ENCODE measurements at places on chromosomes 6 and 20. TPM values are rescaled to one million over a fixed set of nuclear protein-coding genes. Genes with fewer than 3 reads are reported as not detected.

HM13 gene
- 167 TPM for total RNA-seq

GFRA4 gene
- total RNA-seq, result not detected

RNGTT gene
- 20.7 TPM for total RNA-seq

ENPP3 gene
- 1.3 TPM for total RNA-seq

SPATS1 gene
- not detected for total RNA-seq

OR2H2 gene
- not detected for total RNA-seq

PNLDC1 gene
- total RNA-seq, result 0.39 TPM

ARG1 gene
- total RNA-seq, result not detected

DNA sequence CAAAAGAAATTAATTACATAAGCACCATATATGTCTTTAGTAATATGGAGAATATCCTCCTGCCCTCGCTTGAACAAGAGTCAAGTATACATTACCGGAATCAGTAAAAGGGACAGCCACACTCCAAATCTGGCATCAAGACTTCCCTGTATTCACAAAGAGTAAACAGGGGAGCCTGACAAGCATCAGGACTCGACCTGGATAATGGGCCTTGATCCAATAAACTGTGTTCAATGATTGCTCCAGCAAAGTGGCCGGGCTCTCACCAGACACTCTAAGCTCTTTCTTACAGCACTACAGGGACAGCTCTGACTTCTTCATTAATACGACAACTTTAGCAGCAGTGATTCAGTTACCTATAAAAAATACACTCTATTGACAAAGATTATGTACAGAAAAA, 307.9 kb upstream of the POU3F2 start:
- no peak for DNase-seq
- H3K27ac ChIP-seq, result no peak overlapping the region
- no peak overlapping the region for H3K4me3 ChIP-seq
- H3K36me3 ChIP-seq, result no peaks in the 10 kb centered on the region
- H3K4me1 ChIP-seq, result no peaks in the 10 kb centered on the region

- no peak overlapping the region for H3K4me3 ChIP-seq
- no peaks in the 10 kb centered on the region for H3K4me1 ChIP-seq
Measured at GRCh38 chr20:50332491-50332980, 141.9 kb downstream of the CEBPB start.

DNA sequence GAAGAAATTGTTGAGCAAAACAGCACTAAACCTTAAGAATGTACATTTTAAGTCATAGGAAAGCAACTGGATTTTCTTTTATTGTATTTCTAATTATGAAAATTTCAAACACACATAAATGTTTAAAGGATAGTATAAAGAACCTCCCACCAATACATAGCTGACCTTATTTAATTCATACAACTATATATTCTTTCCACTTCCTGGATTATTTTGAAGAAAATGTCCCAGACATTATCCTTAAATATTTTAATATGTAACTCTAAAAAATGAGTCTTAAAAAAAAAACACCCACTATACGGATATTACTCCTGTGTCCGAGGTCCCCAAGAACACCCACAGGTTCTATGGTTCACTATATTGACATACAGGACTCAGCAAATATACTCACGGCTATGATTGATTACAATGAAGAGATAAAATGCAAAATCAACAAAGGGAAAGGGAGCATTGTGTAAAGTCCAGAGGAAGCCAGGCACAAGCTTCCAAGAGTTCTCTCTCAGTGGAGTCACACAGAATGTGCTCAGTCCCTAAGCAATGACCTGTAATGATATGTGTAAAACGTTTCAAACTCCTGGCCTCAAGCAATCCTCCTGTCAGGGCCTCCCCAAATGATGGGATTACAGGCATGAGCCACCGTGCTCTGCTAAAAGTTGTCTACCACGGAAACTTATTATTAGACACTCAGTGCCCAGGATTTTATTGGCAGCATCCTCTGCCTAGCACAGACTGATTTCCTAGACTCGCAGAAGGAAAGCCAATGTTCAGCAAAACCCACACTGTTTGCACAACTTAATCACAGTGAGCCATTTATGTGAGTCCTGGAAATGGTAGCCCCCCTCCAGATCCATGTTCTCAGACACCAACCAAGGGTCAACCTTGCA, 23.2 kb downstream of the GLYATL3 start:
- DNase-seq, result no peak
- no peaks in the 10 kb centered on the region for H3K36me3 ChIP-seq
- H3K27ac ChIP-seq, result no peak overlapping the region
- H3K4me1 ChIP-seq, result no peaks in the 10 kb centered on the region
- H3K27me3 ChIP-seq, result no peaks in the 10 kb centered on the region

DNA sequence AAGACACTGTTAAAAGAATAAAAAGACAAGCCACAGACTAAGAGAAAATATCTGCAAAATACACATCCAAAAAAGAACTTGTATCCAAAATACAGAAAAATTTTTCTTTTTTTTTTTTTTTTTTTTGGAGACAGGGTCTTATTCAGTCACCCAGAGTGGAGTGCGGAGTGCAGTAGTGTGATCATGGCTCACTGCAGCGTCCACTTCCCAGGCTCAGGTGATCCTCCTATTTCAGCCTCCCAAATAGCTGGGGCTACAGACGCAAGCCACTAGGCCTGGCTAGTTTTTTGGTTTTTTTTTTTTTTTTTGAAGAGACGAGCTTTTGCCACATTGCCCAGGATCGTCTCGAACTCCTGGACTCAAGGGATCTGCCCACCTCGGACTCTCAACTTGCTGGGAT, 3.1 kb downstream of the ZUP1 start:
- no peaks in the 10 kb centered on the region for H3K27me3 ChIP-seq
- H3K4me1 ChIP-seq, result peaks cover 36% of the 10 kb centered on the region
- DNase-seq, result no peak
- H3K4me3 ChIP-seq, result no peak overlapping the region
- peak overlapping the region; percentile 36 for H3K27ac ChIP-seq
- no peaks in the 10 kb centered on the region for H3K36me3 ChIP-seq

- H3K4me1 ChIP-seq, result no peaks in the 10 kb centered on the region
- no peak overlapping the region for H3K27ac ChIP-seq
- H3K27me3 ChIP-seq, result no peaks in the 10 kb centered on the region
- no peak overlapping the region for H3K4me3 ChIP-seq
- no peaks in the 10 kb centered on the region for H3K36me3 ChIP-seq
Measured at GRCh38 chr6:153947808-153948447, 91.1 kb upstream of the OPRM1 start.

- H3K27ac ChIP-seq, result peak overlapping the region; percentile 96
- DNase-seq, result no peak
- H3K27me3 ChIP-seq, result no peaks in the 10 kb centered on the region
- peak overlapping the region; percentile 92 for H3K4me3 ChIP-seq
Measured at GRCh38 chr6:26056583-26057350, 30.5 kb upstream of the HFE start.

DNA sequence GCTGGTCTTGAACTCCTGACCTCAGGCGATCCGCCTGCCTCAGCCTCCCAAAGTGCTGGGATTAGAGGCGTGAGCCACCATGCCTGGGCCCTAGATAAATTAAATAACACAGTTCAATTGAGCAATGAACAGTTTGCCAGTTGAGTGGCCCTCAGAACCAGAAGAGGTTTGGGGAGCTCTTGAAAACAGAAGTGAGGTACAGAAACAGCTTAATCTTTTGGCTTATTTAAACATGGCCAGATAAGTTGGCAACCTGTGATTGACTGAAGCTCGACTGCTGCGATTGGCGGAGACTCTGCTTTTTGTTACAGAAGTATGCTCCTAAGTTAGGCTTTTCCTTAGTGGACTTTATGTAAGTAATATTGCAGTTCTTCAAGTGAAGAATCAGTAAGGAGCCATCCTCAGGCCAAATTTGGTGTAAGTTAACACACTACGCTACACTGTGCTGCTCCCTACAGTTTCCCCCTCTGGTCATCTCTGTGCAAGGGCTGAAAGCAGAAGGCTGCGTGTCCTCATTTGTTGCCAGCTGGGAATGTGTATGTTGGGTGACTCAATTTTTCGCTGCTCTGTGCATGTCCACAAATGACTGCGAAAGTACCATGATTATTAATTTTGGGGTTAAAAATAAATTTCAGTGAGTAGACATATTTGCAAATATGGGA, 9.8 kb downstream of the XRN2 start:
- H3K36me3 ChIP-seq, result no peaks in the 10 kb centered on the region
- no peaks in the 10 kb centered on the region for H3K27me3 ChIP-seq
- H3K27ac ChIP-seq, result no peak overlapping the region
- no peak overlapping the region for H3K4me3 ChIP-seq
- DNase-seq, result no peak
- H3K4me1 ChIP-seq, result peaks cover 55% of the 10 kb centered on the region

GRCh38 chr6:51398064-51398705, 579.5 kb downstream of the TFAP2B start:
- H3K36me3 ChIP-seq, result no peaks in the 10 kb centered on the region
- H3K27ac ChIP-seq, result no peak overlapping the region

GRCh38 chr6:36038120-36038876, 10.7 kb downstream of the MAPK14 start:
- H3K4me3 ChIP-seq, result no peak overlapping the region
- H3K27ac ChIP-seq, result no peak overlapping the region
- H3K36me3 ChIP-seq, result no peaks in the 10 kb centered on the region

DNA sequence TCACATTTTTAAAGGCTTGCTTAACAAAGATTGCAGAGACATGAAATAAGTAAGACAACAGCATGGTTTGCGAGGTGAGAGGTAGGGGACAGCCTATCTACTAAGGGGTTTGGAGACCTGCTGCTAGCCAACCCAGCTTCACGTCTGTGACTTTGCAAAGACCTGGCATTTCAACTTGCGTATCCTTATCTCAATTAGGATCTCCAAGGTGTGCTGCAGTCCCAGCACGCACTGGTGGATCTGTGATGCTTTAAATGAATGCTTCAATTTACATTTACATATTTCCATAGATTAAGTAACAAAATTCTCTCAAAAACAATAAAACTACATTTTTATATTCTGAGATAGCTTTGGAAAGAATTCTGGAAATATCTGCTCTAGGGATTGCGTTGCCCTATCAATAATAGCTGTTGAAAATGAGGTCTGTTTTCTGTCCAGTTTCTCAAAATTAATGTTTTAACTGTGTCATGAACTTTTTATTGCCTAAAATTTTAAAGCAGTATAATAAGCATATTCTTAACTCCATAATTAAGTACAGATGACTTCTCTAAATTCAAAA, 124.4 kb upstream of the EDN1 start:
- no peaks in the 10 kb centered on the region for H3K27me3 ChIP-seq
- peaks cover 28% of the 10 kb centered on the region for H3K4me1 ChIP-seq
- peaks cover 6% of the 10 kb centered on the region for H3K36me3 ChIP-seq
- DNase-seq, result no peak
- H3K4me3 ChIP-seq, result no peak overlapping the region

DNA sequence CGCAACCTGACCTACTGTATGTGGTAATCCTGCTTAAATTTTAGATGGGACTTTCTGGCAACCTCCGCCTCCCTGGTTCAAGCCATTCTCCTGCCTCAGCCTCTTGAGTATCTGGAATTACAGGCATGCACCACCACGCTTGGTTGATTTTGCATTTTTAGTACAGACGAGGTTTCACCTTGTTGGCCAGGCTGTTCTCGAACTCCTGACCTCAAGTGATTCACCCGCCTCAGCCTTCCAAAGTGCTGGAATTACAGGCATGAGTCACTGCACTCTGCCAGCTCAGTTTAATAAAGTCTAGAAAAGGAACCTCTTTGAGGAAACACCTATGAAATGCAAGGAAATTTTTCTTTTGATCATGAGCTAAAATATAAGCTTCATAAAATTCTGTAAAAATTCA, 9.0 kb upstream of the PLCB4 start:
- DNase-seq, result no peak
- no peaks in the 10 kb centered on the region for H3K36me3 ChIP-seq
- no peaks in the 10 kb centered on the region for H3K4me1 ChIP-seq

- H3K27me3 ChIP-seq, result no peaks in the 10 kb centered on the region
- H3K4me3 ChIP-seq, result no peak overlapping the region
- H3K27ac ChIP-seq, result no peak overlapping the region
Measured at GRCh38 chr20:20780127-20780824, 67.8 kb upstream of the RALGAPA2 start.

- H3K27ac ChIP-seq, result no peak overlapping the region
- no peak overlapping the region for H3K4me3 ChIP-seq
- H3K36me3 ChIP-seq, result no peaks in the 10 kb centered on the region
Measured at GRCh38 chr6:70479236-70479635, 65.9 kb downstream of the FAM135A start.

GRCh38 chr6:83511266-83511665, 1.1 kb upstream of the PRSS35 start:
- no peak for DNase-seq
- H3K36me3 ChIP-seq, result no peaks in the 10 kb centered on the region
- H3K4me3 ChIP-seq, result no peak overlapping the region
- no peak overlapping the region for H3K27ac ChIP-seq
- H3K4me1 ChIP-seq, result no peaks in the 10 kb centered on the region

DNA sequence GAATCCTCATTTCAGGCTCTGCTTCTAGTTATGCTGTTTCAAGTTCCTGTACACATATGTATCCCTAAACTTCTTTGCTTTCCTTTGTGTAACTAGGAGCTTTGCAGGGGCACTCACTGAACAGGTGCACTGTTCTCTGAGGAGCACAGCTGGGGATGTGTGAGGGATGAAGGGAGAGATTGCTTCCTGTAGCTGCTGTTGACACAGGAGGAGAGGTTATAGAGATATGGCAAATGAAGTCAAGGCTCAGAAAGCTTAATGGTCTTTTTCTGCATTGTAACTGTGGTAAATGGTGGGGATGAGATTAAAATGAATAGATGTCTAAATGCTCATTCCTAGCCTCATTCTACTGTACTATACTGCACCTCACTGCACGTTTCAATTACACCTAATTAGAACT, 454.3 kb downstream of the BTBD3 start:
- no peak overlapping the region for H3K4me3 ChIP-seq
- no peak for DNase-seq
- no peaks in the 10 kb centered on the region for H3K27me3 ChIP-seq
- H3K27ac ChIP-seq, result no peak overlapping the region
- H3K36me3 ChIP-seq, result no peaks in the 10 kb centered on the region

- H3K27ac ChIP-seq, result no peak overlapping the region
- peaks cover 10% of the 10 kb centered on the region for H3K36me3 ChIP-seq
- H3K4me1 ChIP-seq, result peaks cover 18% of the 10 kb centered on the region
- DNase-seq, result no peak
- H3K27me3 ChIP-seq, result no peaks in the 10 kb centered on the region
Measured at GRCh38 chr6:157865249-157865648, 42.2 kb downstream of the SNX9 start.

GRCh38 chr20:47127546-47127945, 229.0 kb downstream of the ZMYND8 start:
- H3K36me3 ChIP-seq, result no peaks in the 10 kb centered on the region
- no peaks in the 10 kb centered on the region for H3K4me1 ChIP-seq
- no peak overlapping the region for H3K4me3 ChIP-seq

DNA sequence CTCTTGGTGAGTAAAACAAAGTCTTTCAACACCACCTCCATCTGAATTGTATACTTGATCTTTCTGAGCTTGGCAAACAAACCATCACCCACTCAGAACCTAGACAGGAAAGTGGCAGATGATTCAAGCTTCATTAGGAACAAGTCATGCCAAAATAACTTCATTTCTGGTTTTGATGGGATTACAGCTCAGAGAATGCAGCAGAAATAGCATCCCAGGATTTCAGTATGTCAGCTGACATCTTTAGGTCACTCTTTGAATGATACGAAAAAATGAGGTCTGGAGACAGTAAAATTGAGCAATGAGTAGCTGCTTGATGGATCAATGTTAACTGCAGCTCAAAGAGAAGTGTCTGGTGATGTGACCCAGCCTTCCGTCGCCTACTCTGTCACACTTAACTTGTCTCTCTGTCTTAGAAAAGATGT, 92.4 kb downstream of the GJA10 start:
- no peaks in the 10 kb centered on the region for H3K27me3 ChIP-seq
- no peak overlapping the region for H3K4me3 ChIP-seq
- H3K27ac ChIP-seq, result no peak overlapping the region

GRCh38 chr6:64691064-64691463, 1016.0 kb downstream of the EYS start:
- no peak overlapping the region for H3K27ac ChIP-seq
- H3K4me1 ChIP-seq, result no peaks in the 10 kb centered on the region
- H3K36me3 ChIP-seq, result no peaks in the 10 kb centered on the region
- DNase-seq, result no peak
- no peaks in the 10 kb centered on the region for H3K27me3 ChIP-seq
